ENCODE measurements at places on chromosomes 11 and 22.

DNA sequence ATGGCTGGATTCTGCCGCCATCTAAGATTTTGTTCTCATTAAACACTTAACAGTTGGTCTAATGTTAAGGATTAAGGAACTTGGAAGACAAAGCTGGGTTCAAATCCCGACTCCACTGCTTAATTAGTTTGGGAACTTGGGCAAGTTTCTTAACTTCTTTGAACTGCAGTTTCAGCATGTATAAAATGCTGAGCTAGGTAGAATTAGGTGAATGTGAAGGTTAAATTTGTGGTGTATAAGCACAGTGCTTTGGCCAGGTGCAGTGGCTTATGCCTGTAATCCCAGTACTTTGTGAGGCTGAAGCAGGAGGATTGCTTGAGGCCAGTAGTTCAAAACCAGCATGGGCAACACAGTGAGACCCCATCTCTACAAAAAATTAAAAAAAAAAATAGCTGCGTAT is 160.7 kb upstream of the RASSF10 start:
- DNase-seq: no peak

GRCh38 chr11:45517171-45517770 is 148.2 kb downstream of the CHST1 start:
- DNase-seq: no peak

DNA sequence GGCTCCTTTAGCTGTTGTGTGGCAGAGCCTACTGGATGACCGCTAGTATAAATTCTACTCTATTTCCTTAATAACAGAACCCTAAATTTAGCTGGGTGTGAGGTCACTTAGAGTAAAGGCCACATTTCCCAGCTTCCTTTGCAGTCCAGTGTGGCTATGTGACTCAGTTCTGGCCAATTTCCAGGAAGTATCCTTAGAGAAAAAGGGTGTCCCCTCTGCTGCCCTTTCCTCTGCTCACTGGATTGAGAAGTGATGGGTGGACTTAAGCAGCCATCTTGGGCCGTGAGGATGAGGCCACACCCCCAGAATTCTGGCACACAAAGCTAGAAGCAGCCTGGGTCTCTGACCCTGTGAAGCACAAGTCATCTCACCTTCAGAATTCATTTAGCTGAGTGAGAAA is 11.7 kb upstream of the RASD2 start:
- no peak for DNase-seq

DNA sequence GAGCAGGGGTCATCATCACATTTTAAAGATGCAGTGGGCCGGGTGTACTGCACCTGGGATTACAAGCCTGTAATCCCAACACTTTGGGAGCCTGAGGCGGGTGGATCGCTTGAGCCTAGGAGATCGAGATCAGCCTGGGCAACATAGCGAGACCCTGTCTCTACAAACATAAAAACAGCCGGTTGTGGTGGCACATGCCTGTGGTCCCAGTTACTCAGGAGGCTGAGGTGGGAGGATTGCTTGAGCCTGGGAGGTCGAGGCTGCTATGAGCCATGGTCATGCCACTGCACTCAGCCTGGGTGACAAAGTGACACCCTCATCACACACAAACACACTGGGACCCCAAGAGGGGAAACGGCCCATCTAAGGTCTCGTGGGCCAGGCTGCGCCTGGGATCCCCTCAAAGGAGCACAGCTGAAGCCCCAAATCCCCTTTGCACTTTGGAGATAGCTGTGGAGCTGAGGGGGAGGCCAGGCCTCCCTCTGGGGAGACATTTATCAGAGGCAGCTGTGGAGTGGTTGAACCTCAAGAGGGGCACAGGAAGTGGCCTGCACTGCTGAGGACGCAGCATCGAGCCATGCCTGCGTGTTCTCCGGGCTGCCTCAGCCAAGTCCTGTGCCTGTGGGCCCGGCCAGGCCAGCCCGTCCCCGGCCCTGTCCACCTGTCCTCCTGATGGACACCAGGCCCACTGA is 27.5 kb downstream of the OSBPL5 start:
- DNase-seq: no peak

DNA sequence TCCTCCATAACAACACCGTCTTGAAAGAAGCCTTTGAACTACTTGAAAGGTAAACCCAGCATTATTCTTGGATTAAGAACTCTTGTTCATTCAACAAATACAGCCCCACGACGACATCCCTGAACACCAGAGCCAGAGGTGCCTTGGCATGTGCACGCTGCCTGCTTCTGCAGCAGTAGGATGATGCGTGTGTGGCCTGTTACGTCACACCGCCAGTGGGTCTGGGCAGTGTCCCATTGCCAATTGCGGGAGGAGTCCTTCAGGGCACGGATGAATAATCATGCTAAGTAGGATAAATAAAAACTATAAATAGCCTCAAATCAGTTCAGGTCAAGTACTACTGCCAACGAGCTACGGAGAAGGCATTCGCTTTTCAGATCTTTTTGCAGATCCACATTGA is 380.5 kb downstream of the SHANK2 start:
- no peak for DNase-seq

GRCh38 chr11:7060868-7061267 is 27.9 kb upstream of the RBMXL2 start:
- peak; percentile 10 for DNase-seq

GRCh38 chr11:104089481-104089880 is 53.0 kb downstream of the DDI1 start:
- DNase-seq: no peak

DNA sequence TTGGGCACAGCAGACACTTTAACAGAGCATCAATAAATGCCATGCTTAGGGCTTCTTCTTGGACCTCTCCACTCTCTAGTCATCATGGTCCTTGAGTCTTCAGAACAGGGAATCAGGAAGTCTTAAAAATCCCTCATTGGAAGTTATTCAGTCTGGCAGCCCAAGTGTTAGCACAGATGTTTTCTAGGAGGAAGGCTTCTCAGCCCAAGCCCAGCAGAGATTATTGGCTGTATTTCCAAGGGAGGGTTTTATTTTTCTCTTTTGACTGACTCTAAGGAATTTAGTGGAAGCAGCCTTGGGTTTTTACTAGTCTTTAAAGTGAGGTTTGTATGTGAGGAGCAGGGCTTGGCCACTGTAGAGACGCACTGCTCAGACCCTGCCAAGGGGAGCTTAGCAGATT is 41.9 kb downstream of the CEP164 start:
- DNase-seq: no peak

DNA sequence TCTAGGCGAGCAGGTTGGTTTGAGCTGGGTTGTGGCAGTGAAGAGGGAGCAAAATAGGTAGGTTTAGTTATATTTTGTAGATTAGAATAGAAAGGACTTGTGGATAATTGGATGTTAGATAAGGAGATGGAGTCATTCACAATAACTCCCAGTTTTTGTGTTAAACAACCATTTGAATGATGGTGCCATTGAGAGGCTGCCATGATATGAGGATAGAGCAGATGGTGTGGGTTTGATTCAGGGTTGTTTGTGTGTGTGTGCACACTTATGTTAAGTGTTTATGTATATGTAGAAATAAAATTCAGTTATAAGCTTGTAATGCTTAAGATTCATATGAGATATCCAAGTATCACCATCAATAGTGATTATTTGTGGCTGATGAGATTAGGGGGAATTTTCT is 166.6 kb downstream of the NXPE2 start:
- no peak for DNase-seq

- DNase-seq: no peak
Measured at GRCh38 chr11:7484645-7485044, 661 bp upstream of the OLFML1 start.

DNA sequence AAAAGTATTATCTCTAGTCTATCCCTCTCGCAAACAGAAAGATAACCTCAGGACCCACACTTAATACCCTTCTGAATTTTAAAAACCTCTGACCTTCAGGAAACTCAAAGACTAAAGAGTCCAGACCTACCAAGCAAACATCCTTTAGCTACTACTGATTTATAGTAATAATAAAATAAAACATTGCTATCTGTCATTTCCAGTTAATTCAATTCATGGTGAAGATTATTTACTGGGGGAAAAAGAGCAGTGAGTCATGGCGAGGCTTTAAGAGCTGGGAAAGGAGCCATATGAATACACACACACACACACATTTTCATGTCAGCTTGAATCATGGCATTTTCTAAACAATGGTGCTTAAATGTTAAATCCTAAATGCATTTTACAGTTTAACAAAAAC is 87.1 kb downstream of the FAM76B start:
- peak; percentile 74 for DNase-seq

GRCh38 chr11:66478729-66479393 is 1.4 kb upstream of the DPP3 start:
- no peak for DNase-seq

- no peak for DNase-seq
Measured at GRCh38 chr11:134630861-134631260, 218.8 kb upstream of the B3GAT1 start.

DNA sequence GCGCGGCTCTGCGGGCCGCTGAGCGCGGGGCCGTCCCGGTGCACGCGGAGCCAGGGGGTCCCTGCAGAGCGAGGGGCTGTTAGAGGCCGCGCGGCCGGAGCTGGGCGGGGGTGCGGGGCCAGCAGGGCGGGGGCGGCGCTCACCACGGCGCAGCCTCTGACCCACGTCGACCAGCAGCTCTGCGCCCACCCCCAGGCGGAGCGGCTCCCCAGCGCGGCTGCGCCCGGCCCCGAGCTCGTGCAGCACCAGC is 385 bp upstream of the SCO2 start:
- no peak for DNase-seq

GRCh38 chr22:37686002-37686982 is at the start of gene NOL12:
TSS of gene NOL12 (plus strand) at chr22:37686343. CDS start at chr22:37686393, 50 bp downstream.
- peak; percentile 92 for DNase-seq

Measured in lung microvascular endothelial cell (primary cell).